M059J (cell line): ENCODE measurements at places on chromosomes 11 and 22. TPM values are rescaled to one million over a fixed set of nuclear protein-coding genes. Genes with fewer than 3 reads are reported as not detected.

GRCh38 chr11:48006301-48006992 is 26.1 kb downstream of the PTPRJ start:
- peak; percentile 82 for DNase-seq

OR4C46 gene
- not detected in 2 replicates for total RNA-seq

FDXACB1 gene
- 4.9 and 7.9 TPM in 2 replicates for total RNA-seq

DNA sequence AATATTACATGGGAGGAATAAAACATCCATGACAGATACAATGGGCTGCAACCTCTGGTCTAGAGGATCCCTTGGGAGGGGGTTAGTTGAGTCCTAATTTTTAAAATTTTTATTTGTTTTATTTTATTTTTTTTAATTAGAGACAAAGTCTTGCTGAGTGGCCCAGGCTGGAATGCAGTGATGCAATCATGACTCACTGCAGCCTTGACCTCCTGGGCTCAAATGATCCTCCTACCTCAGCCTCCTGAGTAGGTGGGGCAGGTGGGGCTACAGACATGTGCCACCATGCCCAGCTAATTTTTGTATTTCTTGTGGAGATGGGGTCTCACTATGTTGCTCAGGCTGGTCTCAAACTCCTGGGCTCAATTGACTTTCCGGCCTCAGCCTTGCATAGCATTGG is 43.1 kb downstream of the FDX1 start:
- DNase-seq = peak; percentile 46

GRCh38 chr11:86062719-86063118 is 6.2 kb downstream of the PICALM start:
- peak; percentile 40 for DNase-seq

GRCh38 chr22:38260761-38261681 is 11.8 kb downstream of the TMEM184B start:
- no peak for DNase-seq

GAL3ST3 gene
- not detected in 2 replicates for total RNA-seq

DNA sequence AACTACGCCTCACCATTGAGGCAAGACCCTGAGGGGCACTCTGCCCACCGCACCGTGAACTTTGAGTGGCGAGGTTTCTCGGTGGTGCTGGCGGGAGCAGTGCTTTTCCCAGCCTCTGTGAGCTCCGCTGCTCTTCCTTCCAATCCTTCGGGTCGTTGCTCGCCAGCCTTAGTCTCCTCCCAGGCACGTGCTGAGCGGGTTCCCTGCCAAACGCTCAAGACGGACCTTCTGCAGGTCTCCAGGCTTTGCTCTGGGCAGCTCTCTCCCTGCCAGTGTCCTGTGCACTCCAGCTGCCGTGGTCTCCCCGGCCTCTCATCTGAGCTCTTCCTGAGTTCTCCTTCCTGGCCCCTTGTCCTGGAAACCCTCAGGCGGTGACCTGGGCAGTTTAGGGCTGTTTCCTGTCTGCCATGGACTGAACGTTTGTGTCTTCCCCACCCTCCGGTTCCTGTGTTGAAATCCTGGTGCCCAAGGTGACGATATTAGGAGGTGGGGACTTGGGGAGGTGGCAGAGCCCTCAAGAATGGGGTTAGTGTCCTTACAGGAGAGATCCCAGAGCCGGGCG is 11.2 kb upstream of the MUC6 start:
- DNase-seq = no peak

- no peak for DNase-seq
Measured at GRCh38 chr22:21032868-21033688, 717 bp upstream of the SLC7A4 start.

GRCh38 chr11:5224538-5225479 is 2.1 kb downstream of the HBB start:
- DNase-seq = no peak

DNA sequence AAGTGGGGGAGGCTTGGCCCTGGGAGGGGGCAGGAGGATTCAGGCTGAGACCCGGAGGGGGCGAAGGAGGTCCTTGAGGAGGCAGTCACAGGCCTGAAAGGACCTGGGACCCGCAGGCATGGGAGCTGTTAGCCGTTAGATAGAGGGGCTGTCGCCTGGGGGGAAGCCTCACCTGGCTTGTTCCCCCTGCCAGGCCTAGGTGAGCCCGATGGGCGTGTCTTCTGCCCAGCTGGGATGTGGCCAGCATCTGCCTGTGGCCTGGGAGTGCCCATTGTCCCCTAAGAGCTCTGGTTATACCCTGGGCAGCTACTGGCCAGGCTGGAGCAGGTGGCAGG is 1.8 kb upstream of the DUSP8 start:
- peak; percentile 56 for DNase-seq

- no peak for DNase-seq
Measured at GRCh38 chr11:117222991-117223740, 8.7 kb downstream of the PCSK7 start.

B3GAT1 gene
- total RNA-seq = not detected in 2 replicates

C11orf16 gene
- not detected in 2 replicates for total RNA-seq

- DNase-seq = no peak
Measured at GRCh38 chr11:120137611-120138521, at the start of gene TRIM29. Gene TRIM29 (minus strand): TSS chr11:120138113. CDS start chr11:120138031, 82 bp downstream.

GRCh38 chr11:126347751-126348668 is 7.5 kb upstream of the ST3GAL4 start:
- no peak for DNase-seq

DNA sequence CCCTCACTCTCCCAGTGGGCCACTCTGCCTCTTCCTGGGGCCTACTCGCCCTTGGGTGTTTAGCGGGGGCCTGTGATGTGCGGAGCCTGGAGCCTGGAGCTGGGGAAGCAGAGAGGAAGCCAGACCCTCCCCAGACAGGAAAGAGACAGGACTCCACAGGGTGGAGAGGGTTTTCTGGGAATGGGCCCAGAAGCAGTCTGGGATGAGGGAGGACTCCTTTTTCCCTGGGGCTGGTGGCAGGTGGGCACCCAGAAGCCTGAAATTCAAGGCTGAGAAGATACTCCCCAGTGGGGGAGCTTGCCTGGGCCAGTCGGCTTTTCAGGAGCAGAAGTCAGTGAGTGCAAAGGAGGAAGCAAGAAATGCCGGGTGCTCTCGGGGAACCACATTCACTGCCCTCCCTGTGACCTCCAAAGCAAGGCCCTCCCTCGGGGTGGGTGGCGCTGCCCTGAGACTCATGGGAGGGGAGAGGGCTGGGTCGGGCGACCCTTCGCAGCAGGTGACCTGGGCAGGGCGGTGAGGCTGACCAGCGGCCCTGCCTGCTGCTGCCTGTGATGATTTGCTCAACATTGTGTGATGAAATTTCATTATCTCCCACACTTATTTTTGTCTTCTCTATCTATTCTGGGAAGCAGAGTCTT is 1377.4 kb downstream of the BRD1 start:
- DNase-seq = no peak

DNA sequence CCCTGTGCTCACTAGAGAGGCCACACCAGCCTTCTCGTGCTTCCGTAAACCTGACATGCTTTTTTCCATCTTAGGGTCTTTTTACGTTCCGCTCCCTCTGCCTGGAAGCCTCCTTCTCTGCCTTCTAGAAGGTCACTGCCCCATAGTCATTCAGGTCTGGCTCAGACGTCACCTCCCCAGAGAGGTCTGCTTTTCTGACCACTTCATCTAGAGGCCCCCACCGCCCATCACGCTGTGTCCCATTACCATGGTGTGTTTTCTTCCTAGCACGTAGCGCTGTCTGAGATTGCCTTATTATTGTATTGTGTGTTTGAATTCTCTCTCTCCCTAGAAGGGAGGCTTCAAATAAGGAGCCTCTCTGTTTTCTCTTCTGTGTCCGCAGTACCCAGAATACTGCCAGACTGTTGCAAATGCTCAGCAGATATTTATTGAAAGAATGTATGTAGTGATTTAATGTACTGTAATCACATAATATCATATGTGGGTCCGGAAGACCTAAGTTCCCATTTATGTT is 10.0 kb downstream of the TAB1 start:
- no peak for DNase-seq

DNA sequence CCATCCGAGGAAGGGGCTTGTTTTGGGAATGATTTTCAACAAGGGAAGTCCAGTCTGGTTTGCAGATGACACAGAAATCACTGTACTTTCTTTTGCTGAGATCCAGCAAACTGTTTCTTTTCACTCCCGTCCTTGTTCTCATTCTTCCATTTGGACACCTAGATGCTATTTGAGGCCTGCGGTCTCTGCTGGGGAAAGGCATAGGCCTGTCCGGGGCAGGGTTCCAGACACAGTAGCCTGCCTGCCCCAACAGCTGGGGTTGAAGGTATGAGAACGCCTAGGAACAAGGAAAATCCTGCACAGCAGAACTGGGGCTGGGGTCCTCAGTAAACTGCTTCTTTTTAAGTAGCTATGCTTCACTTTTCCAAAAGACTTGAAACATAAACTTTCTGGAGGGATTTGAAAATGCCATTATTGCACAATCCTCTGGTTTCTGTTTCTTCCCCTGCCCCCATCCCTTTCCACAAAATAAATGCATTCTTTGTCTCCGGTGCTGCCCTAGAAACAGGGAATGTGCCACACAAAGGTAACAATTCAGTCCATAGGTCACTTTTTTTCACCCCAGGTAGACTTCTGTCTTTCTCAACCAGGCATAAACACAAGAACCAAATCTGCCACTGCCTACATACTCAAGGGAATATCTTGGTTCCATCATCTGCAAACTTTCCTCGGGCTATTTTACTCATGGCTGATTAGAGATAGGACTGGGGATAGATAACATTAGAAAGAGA is 174.8 kb upstream of the MTMR2 start:
- peak; percentile 62 for DNase-seq

CHADL gene
- not detected in 2 replicates for total RNA-seq

BARX2 gene
- total RNA-seq = not detected in 2 replicates

NPTXR gene
- total RNA-seq = 0.76 and 1.9 TPM in 2 replicates

SUSD2 gene
- total RNA-seq = 0.15 TPM in 1 of 2 replicates, not detected in the other

LMO2 gene
- 0.54 and 0.84 TPM in 2 replicates for total RNA-seq

- peak; percentile 89 for DNase-seq
Measured at GRCh38 chr11:12862696-12863469, 146.2 kb upstream of the RASSF10 start.

GRCh38 chr11:124511745-124512144 is 31.7 kb downstream of the OR8B12 start:
- DNase-seq = no peak

GRCh38 chr11:34006876-34007275 is 44.7 kb upstream of the CAPRIN1 start:
- no peak for DNase-seq

DNA sequence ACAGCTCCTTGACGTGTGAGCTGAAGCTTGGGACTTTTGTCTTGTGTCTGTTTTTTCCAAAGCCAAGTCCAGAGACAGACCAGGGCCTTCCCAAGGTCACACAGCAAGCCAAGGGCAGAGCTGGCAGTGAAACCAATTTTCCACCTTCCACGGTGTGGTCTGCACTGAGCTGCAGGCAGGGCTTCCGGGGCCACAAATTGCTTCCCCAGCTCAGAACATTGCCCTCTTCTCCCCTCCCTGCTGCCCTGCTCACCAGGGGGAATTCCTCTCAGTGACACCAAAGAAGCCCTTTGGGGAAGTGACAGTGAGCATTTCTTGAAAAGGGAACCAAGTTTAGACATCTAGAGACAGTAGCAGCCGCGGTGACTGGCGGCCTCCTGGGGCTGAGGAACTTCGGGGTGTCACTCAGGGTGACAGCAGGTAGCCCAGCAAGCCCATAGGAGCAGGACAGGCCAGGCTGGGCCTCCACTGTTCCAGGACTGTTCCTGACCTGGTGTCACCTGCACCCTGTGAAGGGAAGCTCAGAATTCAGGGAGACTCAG is 9.2 kb downstream of the FXYD2 start:
- DNase-seq = no peak

DNA sequence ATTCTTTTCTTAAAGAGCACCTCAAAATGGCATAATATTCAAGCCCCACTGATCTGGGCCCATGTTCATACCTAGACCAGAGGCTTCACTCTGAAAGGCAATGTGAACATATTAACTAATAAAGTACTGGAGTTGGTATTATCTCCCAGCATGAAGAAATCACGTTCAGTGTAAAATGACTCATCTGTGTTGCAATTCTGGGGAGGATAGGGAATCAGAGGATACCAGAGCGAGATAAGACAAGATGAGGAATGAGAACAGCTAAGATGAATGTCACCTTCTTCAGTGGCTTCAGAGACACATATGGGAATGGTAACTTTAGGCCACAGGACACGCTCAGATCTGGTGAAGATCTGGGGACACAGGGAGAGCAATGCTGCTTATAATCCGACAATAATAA is 121.1 kb downstream of the NTM start:
- no peak for DNase-seq

PDGFD gene
- total RNA-seq = 30.0 and 38.6 TPM in 2 replicates

DNA sequence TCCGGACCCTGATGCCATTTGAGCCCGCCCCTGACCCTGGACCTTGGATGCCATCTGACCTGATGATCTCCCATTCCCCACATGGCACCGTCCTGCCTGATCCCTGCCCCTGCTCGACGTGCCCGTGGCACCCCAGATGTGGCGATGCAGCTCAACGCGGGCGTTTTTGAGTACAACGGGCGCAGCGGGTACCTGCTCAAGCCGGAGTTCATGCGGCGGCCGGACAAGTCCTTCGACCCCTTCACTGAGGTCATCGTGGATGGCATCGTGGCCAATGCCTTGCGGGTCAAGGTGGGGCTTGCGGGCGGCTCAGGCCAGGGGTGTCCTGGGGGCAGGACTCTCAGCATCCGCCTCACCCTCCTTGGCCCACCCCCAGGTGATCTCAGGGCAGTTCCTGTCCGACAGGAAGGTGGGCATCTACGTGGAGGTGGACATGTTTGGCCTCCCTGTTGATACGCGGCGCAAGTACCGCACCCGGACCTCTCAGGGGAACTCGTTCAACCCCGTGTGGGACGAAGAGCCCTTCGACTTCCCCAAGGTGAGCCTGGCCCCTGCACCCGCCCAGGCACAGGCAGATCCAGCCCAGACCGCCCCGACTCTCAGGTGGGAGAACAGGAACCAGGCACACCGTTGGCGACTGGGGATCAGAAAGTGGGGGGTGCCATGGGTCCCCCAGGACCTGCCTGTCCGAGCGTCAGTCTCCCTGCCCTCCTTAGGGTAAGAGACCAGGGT is 11.1 kb downstream of the PLCB3 start:
- DNase-seq = no peak

DNA sequence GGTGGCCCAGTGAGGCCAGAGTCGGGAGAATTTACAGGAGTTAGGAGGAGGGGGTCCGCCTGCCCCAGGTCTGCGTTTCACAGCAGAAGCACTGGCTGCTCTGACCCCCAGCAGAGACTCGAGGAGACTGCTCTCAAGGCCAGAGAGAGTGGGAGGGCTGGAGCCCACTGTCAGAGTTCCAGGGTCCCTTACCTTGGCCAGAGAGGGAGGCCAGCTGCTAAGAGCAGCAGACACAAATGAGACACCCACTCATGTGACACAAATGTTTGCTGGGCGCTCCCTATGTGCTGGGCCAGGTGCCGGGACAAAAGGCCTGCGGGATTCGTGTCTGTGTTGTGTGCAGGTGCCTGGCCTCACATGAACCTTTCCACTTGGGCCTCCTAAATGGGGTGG is 2.8 kb upstream of the TNFRSF13C start:
- no peak for DNase-seq

GRCh38 chr11:69657456-69657910 is 16.5 kb downstream of the CCND1 start:
- no peak for DNase-seq
